ENCODE measurements at places on chromosomes 6 and 20.

GRCh38 chr6:125843593-125843992 lies 52.8 kb downstream of the NCOA7 start:
- no peak for DNase-seq

DNA sequence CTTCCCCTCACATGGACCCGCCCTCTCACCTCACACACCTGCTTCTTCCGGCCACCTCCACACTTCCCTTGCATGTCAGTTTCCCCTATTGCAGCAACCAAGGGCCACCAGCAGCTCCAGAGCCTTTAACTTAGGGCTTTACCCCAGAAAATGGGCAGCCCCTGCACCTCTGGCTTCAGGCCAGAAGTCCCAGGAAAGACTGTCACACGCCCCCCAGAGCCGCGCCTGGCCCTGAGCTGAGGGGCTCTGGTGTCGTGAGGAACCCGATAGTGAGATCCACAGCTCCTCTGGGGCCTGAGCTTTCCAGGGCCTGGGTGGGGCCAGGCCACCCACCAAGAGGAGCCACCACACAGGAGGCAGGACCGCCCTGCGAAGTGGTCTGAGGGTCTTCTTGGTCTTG lies 182.4 kb downstream of the DLL1 start:
- DNase-seq: no peak

- no peak for DNase-seq
Measured at GRCh38 chr20:33408716-33409654, 7.7 kb upstream of the CDK5RAP1 start.

- DNase-seq: no peak
Measured at GRCh38 chr6:153340568-153340967, 209.5 kb upstream of the RGS17 start.

DNA sequence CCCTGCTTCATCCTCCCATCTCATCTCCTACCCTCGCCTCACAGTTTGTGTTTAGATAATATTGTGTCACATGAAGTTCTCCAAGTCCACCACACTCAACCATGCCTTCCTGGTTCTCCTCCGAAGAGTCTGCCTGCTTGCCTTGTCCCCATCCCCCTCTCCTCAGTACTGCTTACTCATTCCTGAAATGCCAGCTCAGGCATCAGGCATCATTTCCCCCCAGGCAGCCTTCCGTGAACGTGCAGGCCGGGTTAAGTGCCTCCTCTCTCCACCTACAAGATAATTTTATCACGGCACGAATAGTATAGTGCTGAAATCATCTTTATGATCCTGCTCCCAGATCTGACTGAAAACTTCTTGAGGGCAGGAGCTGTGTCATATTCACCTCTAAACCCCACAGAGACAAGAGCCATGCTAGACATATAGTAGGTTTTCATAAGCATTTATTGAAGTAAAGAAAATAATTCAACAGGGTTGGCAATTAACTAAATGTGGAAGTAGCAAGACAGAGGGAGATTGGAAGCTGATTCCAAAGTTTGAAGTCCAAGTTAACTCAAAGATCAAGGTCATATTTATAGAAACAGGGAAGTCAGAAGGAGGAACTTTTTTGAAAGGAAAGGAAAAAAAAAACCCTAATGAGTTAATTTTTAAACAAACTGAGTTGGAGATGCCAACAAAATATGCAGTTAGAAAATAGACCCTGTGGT lies 48.7 kb upstream of the BMP2 start:
- DNase-seq: no peak

DNA sequence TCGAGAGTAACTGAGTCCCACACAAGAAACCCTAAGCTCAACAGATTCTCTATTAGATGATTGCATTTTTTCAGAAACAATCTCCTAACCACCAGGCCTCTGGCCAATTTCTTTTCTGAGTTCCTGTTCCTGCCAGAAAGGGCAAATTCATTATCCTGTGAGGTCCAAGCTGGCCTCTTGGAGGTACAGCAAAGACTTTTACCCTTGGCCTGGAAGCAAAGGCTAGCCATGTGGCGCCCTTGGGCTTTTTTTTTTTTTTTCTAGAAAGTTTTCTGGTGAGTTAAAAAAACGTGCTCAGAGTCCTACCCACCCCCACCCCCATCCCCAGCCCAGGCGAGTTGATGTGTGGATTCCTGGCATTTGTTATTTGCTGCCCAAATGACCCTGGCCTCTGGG lies 59.0 kb upstream of the EEF1A1 start:
- no peak for DNase-seq

DNA sequence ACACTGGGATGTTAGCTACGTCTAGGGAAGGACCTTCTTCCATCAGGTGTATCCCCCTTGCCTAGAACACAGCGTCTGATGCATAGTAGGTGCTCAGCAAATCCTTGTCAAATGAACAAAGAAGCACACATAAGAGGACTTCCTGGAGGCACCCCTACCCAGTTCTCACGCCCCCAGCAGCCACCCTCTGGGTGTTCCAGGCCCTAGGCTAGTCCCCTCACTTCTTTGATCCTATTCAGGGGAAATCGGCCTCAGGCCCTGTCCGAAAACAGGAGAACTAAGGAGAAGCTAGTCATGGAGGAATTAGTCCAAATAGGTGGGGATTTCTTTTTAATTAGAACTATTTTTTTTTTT lies 84.7 kb upstream of the SIRPA start:
- no peak for DNase-seq

GRCh38 chr6:166463359-166464067 lies 80.8 kb upstream of the MPC1 start:
- DNase-seq: no peak

DNA sequence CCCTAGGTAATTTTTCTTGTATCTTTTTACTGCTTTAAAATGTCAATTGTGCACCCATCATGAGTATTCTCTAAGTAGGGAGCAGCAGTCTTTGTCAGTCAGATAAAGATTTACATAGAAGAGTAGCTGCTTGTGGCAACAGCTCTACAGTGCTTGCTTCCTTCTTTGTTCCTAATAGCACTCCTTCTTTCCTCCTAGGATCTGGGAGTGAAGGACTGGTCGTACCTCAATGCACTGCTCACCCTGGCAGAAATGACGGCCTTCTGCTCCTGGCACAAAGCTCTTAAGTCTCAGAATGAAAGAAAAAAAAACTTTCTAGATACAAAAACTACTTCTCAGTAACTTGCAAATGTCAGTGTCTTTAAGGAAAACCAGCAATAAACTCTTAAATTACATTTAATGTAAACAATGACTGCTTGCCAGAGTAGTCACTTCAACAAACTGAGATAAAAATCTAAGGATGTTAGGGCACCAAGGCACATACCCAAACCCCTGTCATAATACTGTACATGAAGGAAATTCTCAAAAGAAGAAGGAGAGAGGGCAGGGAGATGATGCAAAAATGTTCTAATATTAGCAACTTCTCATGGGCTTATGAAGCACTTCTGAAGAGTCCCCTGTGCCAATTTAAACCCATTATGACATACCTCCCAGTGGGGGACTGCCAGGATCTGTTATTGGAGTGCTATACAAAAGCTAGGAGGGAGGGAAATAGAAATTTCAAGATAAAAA lies 34.0 kb downstream of the NCOA6 start:
- no peak for DNase-seq

DNA sequence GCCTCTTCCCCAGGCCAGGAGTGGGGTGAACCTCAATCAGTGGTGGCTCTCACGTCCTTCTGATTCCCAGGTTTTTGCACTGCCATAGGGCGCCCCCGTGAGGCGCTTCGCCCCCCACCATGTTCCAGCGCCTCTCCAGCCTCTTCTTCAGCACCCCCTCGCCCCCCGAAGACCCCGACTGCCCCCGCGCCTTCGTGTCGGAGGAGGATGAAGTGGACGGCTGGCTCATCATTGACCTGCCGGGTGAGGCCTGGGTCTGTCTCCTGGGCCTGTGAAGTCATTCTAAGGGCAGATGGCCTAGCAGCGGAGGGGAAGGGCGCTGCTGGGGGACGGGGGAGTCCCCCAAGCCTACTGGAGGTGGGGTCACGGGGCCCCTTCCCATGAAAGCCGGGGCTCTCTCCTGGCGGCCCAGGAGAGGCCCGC lies 4.5 kb downstream of the TP53INP2 start:
- peak; percentile 55 for DNase-seq

GRCh38 chr6:39430871-39431523 lies 108.5 kb upstream of the KCNK16 start:
- no peak for DNase-seq

All from CD4-positive, alpha-beta T cell treated with Interleukin-1 beta for 1 hour (primary cell).